ENCODE measurements at places on chromosomes 11 and 22.

- no peak for DNase-seq
Measured at GRCh38 chr11:15841931-15842740, 514.2 kb downstream of the SOX6 start.

DNA sequence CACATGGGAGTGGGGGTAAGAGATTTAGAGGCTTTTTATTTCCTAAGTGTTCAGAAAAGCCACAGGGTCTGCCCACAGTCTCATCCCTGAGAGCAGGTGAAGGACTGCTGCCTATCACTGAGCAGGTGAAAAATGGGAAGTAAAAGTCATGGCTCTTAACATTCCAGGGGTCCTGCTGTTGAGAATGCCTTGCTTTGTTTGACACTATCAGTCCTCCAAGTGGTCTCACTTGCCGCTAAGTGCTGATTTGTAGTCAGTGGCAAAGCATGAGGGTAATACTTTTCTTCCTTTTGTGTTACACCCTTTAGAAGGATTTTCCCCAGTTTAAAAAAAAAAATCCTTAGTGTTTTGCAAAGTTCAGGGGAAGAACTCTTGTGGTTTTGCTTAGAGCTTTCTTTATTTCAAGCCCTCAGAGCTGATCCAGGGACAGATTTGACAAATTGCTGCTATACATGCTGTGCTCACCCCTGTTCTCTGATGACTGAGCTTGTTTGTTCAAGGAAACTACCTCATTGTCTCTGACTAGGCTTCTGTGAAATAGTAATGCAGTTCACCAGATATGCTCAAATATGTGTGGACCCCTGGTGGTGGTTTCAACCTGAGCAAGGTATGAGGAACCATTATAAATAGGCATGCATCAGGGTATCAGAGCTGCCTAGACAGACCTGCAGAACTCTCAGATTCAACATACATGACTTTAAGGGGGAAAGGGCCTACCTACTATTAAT lies 141.0 kb downstream of the ARHGAP42 start:
- no peak for DNase-seq

DNA sequence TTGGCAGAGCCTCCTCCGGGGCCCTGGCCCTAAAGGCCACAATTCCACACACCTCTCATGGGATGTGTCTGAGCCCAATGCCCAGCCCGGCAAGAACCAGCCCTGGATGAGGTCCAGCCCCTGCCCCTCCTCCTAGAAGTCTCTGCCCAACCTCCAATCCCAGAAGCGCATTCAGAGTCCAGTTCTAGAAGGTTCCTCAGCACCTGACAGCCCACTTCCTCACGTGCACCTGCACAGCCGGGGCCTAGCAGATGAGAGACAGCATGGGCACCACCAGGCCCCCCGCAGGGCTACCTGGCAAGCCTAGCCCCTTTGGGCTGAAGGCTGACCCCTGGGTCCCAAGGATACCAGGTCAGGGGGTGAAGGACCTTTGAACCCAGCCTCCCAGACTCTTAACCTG lies 11.5 kb upstream of the CDKN1C start:
- no peak for DNase-seq

DNA sequence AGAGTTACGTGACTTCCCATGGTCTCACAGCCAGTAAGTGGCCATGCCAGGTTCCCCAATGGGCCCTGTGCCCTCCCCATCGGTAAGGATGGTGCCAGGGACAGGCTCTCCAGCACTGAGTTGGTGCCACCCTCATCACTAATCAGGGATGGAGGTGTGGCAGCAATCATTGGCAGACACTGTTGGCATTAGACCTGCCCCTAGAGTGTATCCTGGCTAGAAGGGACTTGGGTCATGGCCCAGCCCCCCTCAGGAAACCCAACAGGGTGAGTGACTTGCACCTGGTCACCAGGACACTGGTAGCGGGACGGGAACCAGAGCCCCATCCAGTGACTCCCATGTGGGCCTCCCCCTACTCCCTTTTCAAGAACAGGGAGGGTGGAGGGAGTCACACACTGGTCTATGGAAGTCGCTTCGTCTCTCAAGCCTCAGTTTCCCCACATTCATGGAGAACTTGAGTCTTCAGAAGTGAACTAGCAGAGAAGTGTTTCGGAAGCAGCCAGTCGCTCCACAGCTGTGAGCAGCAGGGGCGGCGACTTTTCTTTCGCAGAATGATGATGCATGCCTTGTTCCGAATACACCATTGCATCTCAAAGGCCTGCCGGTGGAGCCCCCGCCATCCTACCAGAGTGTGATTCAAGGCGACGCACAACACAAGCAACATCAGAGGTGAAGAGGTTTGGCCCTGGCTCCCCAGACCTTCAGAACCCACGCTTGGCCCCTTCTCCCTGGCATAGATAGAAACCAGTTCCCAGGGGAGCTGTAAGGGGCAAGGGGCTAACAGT lies 12.9 kb downstream of the MS4A10 start:
- DNase-seq, result no peak

GRCh38 chr11:1771700-1772099 lies 8.0 kb upstream of the CTSD start:
- DNase-seq, result no peak

- no peak for DNase-seq
Measured at GRCh38 chr11:57071829-57072228, 83.1 kb downstream of the OR5AK2 start.

- DNase-seq, result no peak
Measured at GRCh38 chr11:93525601-93526345, 17.4 kb downstream of the SMCO4 start.

- no peak for DNase-seq
Measured at GRCh38 chr11:16169956-16170847, 186.1 kb downstream of the SOX6 start.

- no peak for DNase-seq
Measured at GRCh38 chr11:105273660-105274280, 134.2 kb upstream of the CARD18 start.

DNA sequence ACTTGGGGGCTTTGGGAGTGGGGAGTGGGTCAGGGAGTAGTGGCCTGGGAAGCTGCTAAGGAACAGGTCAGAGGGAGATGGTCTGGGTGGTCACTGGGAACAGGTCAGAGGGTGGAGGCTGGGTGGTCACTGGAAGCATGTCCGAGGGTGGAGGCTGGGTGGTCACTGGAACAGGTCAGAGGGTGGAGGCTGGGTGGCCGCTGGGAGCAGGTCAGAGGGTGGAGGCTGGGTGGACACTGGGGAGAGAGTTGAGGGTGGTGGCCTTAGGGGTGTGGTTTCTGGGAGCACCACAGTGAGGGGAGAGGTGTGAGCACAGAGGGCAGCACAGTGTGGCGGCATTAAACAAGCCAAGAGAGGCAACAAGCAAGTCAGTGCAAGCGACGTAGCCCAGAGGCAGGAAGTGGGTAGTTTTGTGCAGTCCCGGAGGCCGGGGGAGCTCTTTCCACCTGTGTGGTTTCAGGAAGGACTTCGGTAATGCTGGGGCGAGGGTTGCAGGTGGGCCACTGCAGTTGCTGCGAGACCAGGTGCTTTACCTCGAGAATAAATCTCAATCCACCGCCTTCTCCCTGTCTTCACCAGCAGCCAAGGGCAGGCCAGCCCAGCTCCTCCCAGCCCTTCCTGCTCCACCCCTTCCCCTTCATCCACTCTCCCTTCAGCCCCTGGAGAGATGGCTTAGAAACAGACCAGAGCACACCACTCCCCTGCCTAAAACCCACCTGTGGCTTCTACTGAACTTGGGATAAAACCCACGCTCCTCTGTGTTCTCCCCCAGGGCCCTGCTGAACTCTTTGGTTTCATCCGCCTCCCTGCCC lies 3.2 kb upstream of the CACNA1I start:
- DNase-seq, result no peak

DNA sequence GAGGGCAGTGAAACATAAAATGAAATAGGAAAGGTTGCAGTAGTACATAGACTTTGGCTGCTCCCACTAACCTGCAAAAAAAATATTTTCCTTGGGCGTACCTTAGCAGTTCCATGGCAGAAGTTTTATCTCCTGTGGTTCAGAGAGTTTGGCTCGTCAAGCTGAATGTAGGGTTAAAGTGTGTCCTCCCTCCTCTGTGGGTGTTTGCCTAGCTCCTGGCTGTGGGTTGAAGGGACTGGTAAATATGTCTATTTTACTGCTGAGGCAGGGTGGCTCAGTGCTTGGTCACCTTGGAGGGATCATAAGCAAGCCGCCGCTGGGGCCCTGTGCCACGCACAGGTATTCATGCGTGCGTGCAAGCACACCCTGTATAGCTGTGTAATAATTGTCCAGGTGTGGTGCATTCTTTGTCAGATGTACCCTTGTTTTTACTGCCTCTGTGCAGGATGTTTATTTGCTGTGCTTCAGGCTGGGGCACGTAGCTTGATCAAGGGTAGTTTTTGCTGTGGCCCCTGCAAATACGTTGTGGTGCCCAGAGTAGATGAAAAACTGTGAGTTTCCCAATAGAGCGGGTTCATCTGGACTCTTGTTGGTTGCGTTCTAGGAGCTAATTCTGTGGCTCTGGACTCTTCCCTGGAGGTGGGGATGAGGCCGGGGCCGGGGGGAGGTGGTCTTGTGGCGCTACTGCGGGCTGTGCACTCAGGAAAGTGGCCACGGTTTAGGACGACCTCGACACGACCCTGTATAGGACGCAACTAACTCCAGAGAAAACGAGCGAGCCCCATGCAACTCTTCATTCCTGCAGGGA lies 732 bp upstream of the SORL1 start:
- no peak for DNase-seq

GRCh38 chr22:43001271-43002201 lies 13.4 kb downstream of the PACSIN2 start:
- no peak for DNase-seq

GRCh38 chr11:43316451-43316850 lies 4.7 kb downstream of the API5 start:
- no peak for DNase-seq

DNA sequence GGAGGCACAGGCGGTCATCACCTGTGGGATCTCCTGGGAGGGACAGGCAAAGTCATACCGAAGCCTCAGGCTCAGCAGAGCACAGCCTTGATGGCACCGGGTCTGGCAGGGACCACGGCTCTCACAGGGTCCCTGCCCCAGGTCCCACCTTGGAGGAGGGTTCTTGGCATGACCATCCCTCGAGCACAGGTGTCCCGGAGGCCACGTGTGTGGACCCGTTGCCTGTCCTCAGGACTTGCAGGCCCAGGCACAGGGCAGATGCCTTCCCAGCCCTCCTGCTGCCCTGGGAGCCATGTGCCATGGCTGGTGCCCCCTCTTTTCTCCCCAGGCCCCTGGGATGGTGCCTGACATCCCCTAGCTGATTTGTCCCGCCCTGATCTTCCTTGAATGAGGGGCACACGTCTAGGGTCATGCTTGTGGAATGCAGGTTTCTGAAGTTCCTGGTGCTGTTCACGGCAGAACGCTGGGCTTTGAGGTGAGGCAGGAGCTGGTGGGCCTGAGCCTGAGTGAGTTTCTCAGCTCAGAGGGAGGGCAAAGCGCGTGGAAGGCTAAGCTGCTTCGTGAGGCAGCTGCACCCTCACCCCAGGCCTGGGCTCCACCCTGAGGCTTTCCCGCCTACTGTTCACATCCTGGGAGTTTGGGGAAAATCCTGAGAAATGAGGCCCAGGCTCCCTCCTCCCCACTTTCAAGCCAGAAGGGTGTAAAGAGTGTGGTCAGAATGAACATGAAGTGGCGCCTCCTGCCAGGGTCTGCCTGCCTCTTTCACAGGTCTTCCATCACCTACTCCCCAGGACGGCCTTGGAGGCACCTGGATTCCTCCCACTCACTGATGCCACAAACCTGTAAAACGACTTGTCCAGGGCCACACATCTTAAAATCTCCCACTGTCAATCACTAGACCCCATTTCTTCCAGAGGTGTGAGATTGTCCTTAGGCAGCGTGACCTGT lies 325.8 kb upstream of the B3GAT1 start:
- no peak for DNase-seq

- DNase-seq, result no peak
Measured at GRCh38 chr11:96242191-96242847, 100.7 kb downstream of the MAML2 start.

DNA sequence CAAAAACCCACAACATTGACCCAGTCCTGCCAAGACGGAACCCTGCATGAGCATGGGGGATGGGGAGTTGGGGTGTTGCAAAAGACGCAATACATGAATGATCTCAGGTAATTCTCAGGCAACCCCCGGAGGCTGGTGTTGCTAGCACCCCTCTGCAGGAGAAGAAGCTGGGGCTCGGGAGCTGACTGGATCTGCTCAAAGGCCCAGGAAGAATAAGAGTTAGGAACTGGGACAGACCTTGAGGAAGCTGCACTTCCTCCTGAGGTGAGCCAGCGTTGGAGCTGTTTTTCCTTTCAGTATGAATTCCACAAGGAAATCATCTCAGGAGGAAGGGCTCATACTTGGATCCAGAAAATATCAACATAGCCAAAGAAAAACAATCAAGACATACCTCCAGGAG lies at the start of gene KRTAP5-9:
KRTAP5-9 (plus strand) TSS at position 301 of the 400 bp plus-strand sequence. CDS start 238 bp downstream, outside the sequence.
- DNase-seq, result no peak

GRCh38 chr11:68610452-68611116 lies 73.8 kb upstream of the GAL start:
- no peak for DNase-seq

- no peak for DNase-seq
Measured at GRCh38 chr11:99920956-99921355, 766.1 kb upstream of the ARHGAP42 start.

DNA sequence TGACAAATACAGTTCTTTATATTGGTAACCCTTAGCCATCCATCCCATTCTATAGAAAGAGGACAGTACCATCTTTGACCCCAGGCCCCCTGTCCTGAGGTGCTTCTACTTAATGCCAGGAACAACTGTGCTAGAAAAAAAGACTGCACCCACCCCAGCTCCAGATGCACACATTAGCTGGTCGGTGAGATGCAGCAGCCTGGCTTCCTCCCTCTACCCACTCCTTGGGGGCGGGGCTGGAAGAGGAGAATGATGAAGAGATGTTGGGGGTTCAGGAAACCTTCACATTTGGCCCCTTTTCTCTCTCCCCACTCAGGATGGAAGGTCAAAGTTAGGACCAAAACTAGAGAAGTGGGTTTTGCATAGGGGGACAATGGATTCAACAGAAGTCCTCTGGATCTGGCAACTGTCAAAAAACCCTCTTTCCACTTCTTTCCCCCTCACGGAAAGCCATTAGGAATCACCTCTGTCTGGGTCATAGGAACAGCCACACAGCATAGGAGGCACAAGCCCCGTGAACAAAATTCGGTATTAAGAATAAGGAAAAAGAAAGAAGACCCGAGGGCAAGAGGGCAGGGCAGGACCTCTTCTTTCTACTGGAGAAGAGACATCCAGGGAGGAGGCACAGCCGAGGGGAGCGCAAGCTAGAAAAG lies 755 bp downstream of the NRIP3 start:
- DNase-seq, result no peak

- no peak for DNase-seq
Measured at GRCh38 chr22:43305806-43306205, 37.4 kb downstream of the SCUBE1 start.

DNA sequence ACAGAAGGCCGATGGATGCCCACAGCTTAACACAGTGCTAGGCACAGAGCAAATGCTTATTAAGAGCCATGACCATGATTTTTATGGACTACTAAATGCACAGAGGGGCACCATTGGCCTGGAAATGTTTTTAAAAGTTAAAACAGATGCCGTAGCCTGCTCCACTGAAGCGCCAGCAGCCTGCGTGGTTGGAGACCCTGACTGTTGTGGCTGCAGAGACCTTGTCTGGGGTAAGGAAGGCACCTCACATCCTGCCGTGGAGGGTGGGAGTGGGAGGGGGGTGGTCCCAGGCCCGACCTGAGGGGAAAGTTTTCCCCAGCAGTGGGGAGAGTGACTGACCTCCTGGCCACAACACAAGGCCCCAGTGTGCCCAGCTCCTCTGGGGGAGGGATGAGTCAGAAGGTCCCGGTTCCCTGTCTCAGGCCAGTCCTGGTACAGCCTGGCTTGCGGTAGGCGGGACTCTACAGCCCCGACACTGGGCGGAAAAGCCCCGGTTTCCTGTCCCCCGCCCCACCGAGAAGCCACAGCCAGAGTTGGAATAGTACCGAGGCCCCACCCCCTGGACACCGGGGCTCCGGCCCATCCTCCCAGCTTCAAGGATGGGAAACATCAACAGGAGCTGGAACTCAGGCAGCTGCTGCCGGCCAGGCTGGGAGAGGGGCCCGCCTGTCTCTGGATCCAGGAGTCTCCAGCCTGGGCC lies 7.0 kb downstream of the CHST1 start:
- DNase-seq, result peak; percentile 80

All from WTC11 (cell line).